ENCODE measurements at places on chromosomes 13 and 19.
A peak's percentile ranks its signal among the peaks of the same experiment; 100 is the strongest.

- no peak for DNase-seq
These were observed 230.8 kb downstream of the TBC1D4 start for GRCh38 chr13:75251188-75251587.

DNA sequence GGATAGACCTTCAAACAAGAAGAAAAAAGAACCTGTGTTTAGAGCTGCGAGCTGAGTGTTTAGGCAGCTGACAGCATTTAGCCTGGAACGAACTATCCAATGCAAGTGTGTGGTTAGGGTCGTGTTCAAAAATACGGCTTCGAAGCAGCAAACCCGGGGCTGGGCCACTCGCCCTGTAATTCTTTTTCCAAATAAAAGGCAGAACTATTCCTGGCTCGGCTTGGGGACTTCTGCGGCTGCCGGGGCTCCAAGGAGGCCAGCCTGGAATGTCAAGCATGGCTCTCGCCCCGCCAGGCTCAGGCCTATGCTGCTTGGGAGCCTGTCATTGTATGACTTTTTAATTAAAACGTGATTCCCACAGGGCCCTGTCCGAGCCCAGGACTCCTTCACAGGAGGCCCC, 51.7 kb upstream of the KLF2 start:
- DNase-seq = peak; percentile 54

- DNase-seq = no peak
These were observed 62.0 kb downstream of the RFX2 start for GRCh38 chr19:6048348-6048747.

DNA sequence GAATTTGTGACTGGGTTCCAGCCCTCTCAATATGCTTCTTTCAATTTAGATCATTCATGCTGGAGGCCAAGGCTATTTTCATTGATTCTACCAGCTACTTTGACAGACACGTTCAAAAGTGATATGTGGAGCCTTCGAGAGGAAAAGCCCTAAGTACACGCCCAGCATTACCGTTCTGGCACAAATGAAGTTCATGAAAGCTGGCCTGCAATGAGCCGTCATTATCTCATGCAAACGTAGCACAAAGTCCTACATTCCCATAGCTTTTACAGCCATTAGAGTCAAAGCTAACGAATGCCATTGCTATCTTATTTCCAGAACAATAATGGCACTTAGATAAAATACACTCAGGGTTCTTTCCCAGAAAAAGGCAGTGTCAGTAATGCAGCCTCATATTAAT, 1237.6 kb downstream of the EFNB2 start:
- no peak for DNase-seq

DNA sequence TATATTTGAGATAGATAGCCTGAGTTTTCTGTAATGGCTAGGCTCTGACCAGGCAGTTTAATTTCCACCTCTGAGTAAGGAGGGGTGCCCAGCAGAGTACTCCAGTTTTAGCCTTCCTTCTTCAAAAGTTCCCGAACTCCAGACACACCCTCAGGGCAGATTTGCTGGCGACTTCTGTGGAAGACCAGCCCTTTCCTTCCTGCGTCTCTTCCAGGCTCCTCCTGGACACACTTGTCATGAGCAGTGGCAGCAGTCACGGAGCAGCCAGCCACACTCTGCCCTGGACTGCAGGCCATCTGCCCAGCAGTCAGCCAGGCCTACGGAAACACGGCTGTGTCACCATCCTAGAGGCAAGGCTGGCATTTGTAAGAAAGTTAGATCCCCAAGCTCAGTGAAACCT, 6.6 kb upstream of the FLT1 start:
- DNase-seq = peak; percentile 77

DNA sequence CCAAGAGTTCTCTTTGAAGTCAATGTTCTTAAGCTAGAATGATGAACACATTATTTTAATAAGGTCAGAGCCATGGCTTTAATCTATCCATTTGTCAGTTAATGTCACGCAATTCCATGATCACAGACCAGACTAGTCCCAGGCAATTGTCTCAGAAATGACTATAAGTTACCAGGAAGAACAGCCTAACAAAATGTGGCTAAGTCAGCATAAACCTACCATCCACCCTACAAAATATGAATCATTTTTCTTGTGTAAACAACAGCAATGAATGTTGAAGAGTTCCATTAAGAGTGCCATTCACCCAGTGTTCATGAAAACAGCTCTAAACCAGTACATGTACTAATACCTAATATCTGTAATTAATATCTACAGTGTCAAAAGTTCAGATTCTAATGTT, 127.5 kb downstream of the KCTD12 start:
- DNase-seq = no peak

- DNase-seq = no peak
These were observed 550.7 kb upstream of the SLITRK5 start for GRCh38 chr13:87120476-87120875.
